ENCODE measurements at places on chromosomes 2 and 18. TPM values are rescaled to one million over a fixed set of nuclear protein-coding genes. Genes with fewer than 3 reads are reported as not detected.

- no peak for DNase-seq
These were observed 636.8 kb upstream of the LINC00305 start for GRCh38 chr18:64785686-64786085.

GRCh38 chr2:19646987-19647386 lies 254.8 kb downstream of the TTC32 start:
- DNase-seq = no peak

DNA sequence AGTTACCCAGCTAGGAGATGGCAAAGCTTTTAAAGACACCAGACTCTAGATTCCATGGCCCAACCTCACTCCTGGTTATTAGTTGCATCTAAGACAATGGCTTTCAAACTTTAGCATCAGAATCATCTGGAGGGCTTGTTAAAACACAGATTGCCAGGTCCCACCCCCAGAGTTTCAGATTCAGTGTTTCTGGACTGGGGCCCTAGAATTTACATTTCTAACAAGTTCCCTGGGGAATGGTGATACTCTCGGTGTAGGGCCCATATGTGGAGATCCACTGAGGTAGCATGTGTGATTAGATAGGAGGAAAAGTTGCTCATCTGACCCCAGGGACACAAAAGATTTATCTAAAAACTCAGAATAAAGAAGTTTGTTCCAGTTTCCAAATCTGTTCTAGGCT lies 14.5 kb upstream of the TTR start:
- DNase-seq = no peak

- DNase-seq = peak; percentile 34
These were observed 25.8 kb downstream of the TBC1D8 start for GRCh38 chr2:101125374-101125773.

DNA sequence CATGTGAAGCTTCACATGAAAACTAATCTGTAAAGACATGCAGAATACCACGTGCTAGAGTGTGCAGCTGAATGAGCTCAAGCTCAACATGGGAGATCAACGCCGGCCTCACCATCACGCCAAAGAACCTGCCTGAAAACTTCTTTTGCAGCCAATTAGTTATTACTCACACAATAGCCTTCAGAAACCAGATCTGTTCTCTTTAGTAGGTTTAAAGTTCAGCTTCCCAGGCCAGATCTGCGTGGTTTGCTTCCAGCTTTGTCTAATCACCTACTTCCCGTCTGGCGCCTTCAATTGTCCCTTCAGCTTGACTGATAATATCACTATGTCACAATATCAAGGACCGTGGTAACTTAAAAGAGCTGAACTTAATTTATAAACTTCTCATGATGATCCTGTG lies 68.0 kb upstream of the ZNF236 start:
- DNase-seq = no peak

LCT gene
- total RNA-seq = under 0.01 TPM

- DNase-seq = no peak
These were observed 153.2 kb downstream of the NEDD4L start for GRCh38 chr18:58196881-58197872.

DNA sequence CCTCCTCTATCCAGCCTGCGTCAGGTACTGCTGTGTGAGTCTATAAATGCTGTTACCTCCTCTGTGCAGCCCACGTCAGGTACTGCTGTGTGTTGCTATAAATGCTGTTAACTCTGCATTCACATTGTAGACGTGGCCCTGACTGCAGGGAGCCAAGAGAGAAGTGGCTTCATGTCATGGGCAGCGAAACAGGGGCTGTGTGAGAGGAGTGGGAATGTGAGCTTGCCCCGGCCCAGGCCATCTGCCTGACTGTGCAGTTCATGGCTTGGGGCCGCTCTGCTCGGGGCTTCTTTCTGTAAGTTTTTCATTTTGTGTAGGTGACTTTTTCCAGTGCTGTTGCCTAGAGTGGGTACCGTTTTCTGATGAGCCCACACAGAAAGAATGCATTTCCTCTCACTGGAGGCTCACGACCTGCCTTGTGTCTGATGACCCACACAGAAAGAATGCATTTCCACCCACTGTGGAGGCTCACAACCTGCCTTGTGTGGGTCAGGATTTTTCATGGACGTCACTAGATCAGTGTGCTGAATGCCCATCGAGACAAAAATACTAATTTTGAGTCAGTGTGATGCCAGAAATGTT lies 104.5 kb downstream of the SNTG2 start:
- peak; percentile 51 for DNase-seq

- peak; percentile 44 for DNase-seq
These were observed 172.2 kb downstream of the TMEM247 start for GRCh38 chr2:46651363-46652099.

HK2 gene
- total RNA-seq = 19.3 TPM

- no peak for DNase-seq
These were observed 18.4 kb downstream of the SCN9A start for GRCh38 chr2:166357068-166357949.

DNA sequence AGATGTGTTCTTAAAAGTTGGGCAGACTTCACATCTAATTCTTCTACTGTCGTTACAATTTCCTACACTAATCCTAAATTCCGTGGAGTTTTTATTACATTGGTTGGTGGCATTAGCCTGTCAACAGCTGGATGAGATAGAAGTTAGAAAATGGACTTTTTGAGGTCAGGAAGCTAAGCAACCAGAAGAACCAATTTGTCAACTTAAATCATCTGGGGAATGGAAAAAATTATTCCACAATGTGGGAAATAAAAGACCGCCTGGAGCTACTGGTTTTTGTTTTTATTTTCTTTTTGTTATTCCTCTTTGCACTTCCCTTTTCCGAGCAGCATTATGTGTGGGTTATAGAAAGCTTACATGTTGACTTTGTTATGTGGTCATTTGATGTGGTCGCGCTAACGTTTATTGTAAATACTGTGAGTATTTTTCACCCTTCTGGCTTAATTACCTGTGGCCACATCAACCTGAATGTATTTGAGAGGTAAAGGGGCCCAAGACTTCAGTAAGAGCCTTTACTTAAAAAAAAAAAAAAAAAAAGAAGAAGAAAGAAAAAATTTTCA lies 75.3 kb downstream of the PTPRM start:
- DNase-seq = no peak

DNA sequence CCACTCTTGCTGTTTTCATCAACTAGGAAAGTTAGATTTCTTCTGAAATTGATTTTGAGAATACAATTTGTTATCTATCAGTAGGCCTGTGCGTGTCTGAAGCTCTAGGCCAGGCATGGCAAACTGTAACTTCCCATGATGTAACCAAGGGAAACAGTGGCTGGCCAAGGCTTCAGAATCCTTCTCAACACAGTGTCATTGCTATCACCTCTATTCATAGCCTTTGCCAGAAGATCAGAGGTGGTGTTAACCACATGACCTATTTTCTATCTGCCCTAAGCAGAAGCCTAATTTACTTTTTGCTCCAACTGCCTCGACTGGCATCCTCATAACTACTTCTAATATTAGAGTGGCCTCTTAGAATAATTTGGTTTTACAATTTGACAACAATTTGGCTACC lies 2.5 kb downstream of the ITGB6 start:
- DNase-seq = no peak

- no peak for DNase-seq
These were observed 2.0 kb downstream of the NPPC start for GRCh38 chr2:231923951-231924888.

CD226 gene
- 0.33 TPM for total RNA-seq

RAB12 gene
- total RNA-seq = 60.4 TPM

ADCYAP1 gene
- not detected for total RNA-seq

GRCh38 chr2:48812416-48812815 lies 56.9 kb upstream of the LHCGR start:
- no peak for DNase-seq

DNA sequence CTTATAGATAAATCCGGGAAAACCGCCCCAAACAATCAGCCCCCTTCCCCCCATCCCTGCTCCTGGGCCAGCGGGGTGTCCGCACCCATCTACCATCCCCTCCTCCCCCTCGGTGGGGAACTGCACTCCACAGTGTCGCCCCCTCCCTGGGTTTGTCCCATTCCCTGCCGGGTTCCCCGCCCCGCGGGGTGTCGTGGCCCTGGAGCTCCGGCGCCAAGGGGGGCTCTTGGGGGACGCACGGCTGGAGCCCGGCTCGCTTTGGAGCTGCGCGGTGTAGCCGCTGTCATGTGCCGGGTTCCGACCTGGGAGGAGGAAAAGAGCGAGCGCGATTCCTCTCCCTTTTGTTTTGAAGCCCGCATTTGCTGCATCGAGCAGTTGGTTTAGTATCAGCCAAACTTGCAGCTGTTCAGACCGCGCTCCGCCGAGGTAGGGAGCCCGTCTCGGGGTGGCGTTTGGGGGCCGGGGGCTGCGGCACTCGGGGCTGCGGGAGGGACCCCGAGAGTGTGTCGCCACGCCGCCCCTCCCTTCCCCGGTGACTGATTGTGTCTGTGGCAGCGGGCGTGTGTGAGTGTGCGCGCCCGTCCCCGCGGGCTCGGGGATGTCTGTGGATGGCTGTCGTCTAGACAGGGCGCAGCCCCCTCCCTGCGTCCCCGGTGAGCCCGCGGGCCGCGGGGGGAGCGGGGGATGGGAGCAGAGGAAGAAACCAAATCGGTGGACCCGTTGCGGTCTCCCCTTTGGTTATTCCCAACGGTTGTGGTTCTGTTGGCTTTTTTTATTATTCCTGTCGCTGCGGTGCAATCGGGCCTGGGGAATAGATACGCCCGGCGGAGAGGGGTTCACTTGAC lies 797 bp downstream of the CTIF start:
- peak; percentile 67 for DNase-seq

DNA sequence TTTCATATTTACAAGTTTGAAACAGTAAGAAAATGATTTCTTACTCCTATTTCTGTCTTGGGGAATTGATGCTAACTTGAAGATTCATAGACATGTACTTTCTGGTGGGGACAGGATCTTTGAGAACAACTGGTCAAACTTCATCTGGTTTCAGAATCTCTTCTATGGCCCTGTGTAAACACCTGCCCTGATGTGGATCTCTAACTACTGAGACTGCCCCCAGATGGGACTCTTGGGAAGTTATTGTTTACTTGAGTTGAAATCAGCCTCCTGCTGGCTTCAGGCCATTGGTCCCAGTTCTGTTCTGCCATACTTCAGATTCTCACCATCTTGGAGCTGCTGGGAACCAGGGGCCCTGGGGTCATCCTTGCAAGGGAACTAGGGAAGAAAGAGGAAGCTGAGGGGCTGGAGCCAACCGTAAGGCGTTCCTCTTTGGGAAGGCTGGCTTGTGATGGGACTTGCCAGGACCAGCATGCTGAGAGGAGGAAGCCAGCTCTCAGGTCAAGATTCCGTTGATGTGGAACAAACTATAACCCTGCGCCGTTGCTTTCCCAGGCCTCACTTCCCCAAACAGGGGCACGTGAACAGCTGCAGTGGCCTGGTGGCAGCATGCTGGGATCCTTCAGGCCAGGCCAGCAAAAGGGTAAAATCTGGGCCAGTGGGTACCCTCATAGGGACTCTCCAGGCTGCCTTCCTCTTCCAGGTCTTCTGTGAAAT lies 135.5 kb upstream of the CXCR4 start:
- DNase-seq = no peak

ALPP gene
- not detected for total RNA-seq

MRPL19 gene
- 29.3 TPM for total RNA-seq

DNA sequence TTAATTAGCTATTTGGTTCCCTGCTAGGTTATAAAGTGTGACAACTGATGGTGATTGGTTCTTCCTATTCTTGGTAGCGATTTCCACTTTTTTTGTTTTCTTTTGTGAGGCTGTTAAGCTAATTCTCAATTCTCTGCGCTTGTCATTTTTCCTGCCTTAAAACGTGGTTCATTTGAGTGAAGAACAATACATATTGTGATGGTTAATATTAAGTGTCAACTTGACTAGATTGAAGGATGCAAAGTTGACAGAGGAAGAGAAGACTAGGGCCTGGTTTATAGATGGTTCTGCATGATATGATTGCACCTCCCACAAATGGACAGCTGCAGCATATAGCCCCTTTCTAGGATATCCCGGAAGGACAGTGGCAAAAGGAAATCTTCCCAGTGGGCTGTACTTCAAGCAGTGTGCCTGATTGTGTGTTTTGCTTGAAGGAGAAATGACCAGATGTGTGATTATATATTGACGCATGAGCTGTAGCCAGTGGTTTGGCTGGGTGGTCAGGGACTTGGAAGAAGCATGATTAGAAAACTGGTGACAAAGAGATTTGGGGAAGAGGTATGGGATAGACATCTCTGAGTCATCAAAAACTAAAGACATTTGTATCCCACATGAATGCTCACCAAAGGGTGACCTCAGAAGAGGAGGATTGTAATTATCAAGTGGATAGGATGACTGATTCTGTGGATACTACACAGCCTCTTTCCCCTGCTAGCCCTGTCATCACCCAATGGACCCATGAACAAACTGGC lies 39.4 kb upstream of the ZNF804A start:
- DNase-seq = peak; percentile 66

LOXHD1 gene
- total RNA-seq = not detected

GRCh38 chr2:235831755-235832154 lies 336.4 kb downstream of the GBX2 start:
- no peak for DNase-seq

C1GALT1C1L gene
- total RNA-seq = 0.51 TPM

GRCh38 chr2:120779781-120780283 lies 44.2 kb downstream of the GLI2 start:
- peak; percentile 98 for DNase-seq

GRCh38 chr2:8590938-8591337 lies 90.9 kb upstream of the ID2 start:
- no peak for DNase-seq

GRCh38 chr2:163077241-163077640 lies 238.7 kb upstream of the KCNH7 start:
- no peak for DNase-seq

DNA sequence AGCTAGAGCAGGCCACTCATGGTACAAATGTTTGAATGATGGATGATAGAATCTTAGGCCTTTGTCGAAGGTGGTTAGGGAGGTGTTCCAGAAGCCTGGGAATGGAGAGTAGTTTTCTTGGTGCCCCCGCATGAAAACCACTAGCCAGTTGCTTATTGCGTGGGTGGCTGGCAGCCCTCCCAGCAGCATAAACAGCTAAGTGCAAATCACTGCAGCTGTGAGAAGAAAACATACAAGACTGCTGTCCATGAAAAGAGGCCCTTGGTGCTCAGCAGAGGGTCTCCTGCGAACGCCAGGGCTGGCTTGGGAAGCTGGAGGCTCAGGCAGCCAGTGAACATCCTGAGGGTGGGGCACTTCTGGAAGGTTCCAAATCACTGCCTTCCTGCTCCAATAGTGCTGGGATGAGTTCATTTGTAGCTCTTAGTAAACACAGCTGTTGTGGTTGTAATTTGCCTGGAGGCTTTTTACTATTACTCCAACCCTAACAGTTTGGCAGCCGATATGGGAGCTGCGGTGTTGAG lies 118.8 kb downstream of the MGAT5 start:
- peak; percentile 94 for DNase-seq

DNA sequence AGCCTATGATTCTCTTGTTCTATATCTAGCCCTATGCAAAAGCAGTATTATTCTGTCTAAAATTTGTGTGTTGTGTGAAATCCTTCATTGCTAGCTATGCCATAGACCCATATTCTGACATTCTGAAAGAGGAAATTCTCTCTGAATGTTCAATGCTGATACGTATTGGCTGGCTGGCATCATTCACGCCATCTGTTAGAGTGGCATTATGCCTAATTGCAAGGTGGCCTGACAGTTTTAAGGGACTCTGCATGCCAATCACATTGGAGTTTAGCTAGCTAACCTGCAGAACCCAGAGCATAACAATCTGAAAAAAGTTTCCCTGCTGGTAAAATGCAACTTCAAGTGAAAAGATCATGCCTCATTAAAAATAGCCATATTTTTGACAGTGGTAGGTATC lies 316.0 kb downstream of the SOX11 start:
- DNase-seq = no peak

TBR1 gene
- not detected for total RNA-seq

SERPINB7 gene
- total RNA-seq = 3.0 TPM

Measured in fibroblast of lung (primary cell).